ENCODE measurements at places on chromosomes 16 and 17. TPM values are rescaled to one million over a fixed set of nuclear protein-coding genes. Genes with fewer than 3 reads are reported as not detected.

- no peak for DNase-seq
- peak overlapping the region; percentile 51 for H3K4me3 ChIP-seq
- no peaks in the 10 kb centered on the region for H3K27me3 ChIP-seq
- H3K36me3 ChIP-seq: no peaks in the 10 kb centered on the region
Measured at GRCh38 chr17:58531122-58531521, 16.7 kb upstream of the MTMR4 start.

DNA sequence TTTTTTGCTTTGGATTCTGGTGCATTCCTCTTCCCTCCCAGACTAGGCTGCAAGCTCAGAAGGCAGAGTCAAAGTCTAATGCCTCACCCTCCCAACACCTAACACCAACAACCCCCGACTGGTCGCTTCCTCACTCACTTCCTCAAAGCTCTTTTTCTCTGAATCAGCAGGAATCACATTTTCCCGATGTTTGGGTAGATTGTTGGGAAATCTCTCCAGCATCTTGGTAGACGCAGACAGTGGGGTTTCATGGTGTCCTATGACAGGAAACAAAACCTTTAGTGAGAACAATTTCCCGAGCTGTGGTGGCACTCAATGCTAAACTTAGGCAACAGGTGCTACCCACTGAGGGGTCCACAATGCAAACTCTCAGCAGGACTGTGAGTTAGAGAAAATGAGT lies 39.9 kb upstream of the ICAM2 start:
- no peak for DNase-seq
- no peak overlapping the region for H3K4me3 ChIP-seq

Gene TMEM97
- 11.6 TPM for total RNA-seq

- H3K27ac ChIP-seq: no peak overlapping the region
- H3K4me1 ChIP-seq: no peaks in the 10 kb centered on the region
- H3K36me3 ChIP-seq: no peaks in the 10 kb centered on the region
- no peaks in the 10 kb centered on the region for H3K27me3 ChIP-seq
- no peak overlapping the region for H3K4me3 ChIP-seq
- no peak for DNase-seq
Measured at GRCh38 chr16:28977703-28978662, 3.4 kb downstream of the SPNS1 start.

Gene CTRL
- total RNA-seq: 0.69 TPM

Gene CCR7
- total RNA-seq: 7.1 TPM

GRCh38 chr16:79150151-79150550 lies 450.4 kb downstream of the MAF start:
- no peak for DNase-seq
- H3K27ac ChIP-seq: no peak overlapping the region
- H3K27me3 ChIP-seq: no peaks in the 10 kb centered on the region
- H3K4me3 ChIP-seq: no peak overlapping the region

Measured in kidney (tissue), 22 donors.